ENCODE measurements at places on chromosomes 6 and 20. TPM values are rescaled to one million over a fixed set of nuclear protein-coding genes. Genes with fewer than 3 reads are reported as not detected.

The BPIFB1 gene
- polyA plus RNA-seq = not detected

- DNase-seq = no peak
Measured at GRCh38 chr6:77650098-77650663, 2.7 kb upstream of the MEI4 start.

The UNC93A gene
- polyA plus RNA-seq = not detected

DNA sequence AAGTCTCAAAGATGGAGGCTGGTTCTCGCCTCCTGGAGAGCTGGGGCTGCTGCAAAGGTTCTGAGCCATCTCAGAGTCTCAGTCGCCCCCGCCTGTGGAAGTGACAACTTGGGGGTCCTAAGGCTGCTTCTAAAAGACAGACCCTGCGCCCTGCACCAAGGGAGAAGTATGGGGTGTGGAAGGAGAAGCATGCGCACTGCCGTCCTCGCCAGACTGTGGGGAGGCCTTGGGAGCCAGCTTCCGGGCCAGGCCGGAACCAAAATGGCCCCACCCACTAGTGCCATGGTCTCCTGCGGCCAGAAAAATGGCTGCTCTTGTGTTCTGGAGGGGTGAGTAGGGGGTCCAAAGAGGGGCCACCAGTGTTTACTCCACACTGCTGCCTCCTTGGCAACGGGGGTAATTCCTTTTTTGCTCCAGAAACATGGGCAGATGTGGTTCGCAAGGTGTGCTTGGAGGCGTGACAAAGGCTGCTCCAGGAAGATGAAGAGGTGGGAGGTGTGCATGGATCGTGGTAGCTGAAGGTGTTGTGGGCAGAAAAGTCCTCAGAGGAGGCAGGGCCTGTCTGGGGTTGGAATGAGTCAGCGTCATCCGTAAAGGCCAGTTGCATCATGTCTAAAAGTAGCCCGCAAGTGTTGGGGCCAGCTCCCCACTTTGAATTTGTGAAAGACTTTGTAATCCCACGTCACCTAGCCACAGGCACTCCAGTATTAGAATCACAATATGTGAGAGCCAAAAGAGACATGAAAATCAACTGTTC is 329.8 kb upstream of the SOX4 start:
- DNase-seq = no peak

The OR2J3 gene
- polyA plus RNA-seq = not detected

- DNase-seq = no peak
Measured at GRCh38 chr6:25233226-25233625, 45.9 kb upstream of the CARMIL1 start.

- DNase-seq = no peak
Measured at GRCh38 chr6:117976030-117976651, 69.1 kb downstream of the SLC35F1 start.

GRCh38 chr6:129859524-129859923 is 1.6 kb downstream of the TMEM244 start:
- no peak for DNase-seq

The ENPP3 gene
- polyA plus RNA-seq = 0.15 TPM

DNA sequence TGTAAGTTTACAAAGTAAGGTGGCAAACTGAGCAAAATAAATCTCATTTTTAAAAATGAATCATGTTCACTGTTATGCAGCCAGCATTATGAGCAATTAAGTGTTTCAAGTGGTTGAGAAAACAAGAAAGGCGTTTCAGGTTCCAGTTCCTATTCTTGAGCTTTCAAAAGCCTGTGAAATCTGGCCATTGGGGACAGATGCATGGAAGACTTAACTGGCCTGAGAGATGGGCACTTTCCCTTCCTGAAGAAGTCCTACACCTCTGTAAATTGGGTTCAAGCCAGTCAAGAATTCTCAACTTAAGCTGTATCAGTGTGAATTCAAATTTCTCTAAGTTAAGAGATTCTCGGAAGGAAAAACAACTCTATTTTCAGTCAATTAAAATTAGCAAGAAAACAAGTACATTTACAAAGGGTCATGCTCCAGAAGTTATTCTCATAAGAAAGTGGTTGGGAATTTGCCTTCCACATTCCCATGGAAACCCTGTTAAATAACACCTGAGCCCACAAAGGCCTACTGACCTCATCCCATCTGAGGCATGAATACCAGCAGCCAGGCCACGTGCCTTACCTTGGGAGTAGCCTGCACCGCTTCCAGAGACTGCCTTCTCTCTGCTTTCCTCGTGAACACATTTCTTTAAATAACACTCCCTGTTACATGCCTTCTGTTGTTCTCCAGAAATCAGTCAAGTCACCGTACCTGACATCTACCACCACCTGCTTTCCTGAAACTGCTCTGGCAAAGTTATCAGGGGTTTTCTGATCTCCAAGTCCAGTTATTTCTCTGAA is 19.4 kb downstream of the MAP3K5 start:
- no peak for DNase-seq

The PPP1R16B gene
- 40.2 TPM for polyA plus RNA-seq

The CEP43 gene
- polyA plus RNA-seq = 6.8 TPM

DNA sequence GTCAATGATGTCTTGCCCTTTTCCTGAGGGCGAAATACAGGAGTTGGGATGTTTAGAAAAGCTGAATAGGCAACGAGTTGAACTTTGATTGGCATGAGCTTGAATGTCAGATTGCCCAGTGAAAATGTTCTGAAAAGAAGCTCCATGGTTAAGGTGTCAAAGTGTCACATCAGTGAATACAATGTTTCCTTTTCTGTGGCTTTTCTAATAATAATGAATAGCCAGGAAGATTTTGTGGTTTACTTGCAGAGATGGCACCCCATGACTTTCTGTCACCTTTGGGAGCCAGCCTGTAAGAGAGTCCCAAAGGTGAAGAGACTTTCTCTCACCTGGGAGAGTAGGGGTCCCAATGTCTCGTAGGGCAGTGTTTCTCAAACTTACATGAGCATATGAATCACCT is 119.2 kb downstream of the KCNQ5 start:
- no peak for DNase-seq

DNA sequence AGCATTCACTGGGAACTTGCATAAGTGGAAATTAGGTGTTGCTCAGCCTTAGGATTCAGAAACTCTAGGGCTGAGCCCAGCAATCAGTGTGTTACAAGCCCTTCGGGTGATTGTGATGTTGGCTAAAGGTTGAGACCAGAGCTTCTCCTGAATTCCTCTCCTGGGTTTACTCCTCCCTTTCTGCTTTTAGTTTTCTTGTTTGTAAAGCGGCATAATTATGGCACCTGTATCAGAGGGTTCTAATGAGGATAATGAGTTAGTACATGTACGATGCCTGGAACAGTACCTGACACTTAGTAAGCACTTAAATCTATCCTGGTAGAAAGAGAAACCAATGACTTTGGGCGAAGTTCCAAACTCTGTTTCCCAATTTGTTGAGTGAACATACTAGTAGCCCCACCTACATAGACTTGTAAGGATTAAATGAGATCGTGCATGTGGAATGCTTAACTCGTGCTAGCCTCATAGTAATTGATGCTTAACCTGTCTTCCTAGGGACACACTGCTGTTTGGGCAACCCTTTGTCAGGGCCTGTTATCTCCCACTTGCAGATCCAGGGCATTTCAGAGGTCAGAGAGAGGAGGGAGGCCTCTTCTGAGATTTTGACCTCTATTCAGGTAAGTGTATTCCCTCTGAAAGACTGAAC is 932 bp upstream of the EZR start:
- no peak for DNase-seq

GRCh38 chr6:55836945-55837344 is 38.4 kb downstream of the BMP5 start:
- no peak for DNase-seq

Data from CD8-positive, alpha-beta memory T cell (primary cell).